ENCODE measurements at places on chromosomes 5 and 9. TPM values are rescaled to one million over a fixed set of nuclear protein-coding genes. Genes with fewer than 3 reads are reported as not detected.

Gene SLC36A3
- total RNA-seq, result not detected

DNA sequence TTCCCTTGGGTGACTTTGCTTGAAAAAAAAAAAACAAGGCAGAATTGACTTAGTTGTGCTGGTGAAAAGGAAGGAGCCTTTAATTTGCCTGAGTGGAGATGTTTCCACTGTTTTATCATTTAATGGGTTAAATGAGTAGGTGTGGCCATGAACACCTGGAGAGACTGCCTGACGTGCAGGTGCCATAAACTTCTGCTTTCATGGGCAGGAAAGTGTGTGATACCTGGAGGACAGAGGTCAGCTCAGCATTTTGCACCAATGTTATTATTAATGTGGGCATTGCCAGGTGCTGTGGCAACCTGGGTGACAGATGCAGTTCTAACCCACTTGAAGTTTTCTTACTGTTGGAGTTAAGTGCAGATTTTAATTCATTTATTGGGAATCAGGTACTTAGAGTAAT lies 145.4 kb downstream of the CD180 start:
- no peak for DNase-seq
- no peak overlapping the region for H3K27ac ChIP-seq
- H3K4me3 ChIP-seq, result no peak overlapping the region
- H3K4me1 ChIP-seq, result peaks cover 25% of the 10 kb centered on the region

DNA sequence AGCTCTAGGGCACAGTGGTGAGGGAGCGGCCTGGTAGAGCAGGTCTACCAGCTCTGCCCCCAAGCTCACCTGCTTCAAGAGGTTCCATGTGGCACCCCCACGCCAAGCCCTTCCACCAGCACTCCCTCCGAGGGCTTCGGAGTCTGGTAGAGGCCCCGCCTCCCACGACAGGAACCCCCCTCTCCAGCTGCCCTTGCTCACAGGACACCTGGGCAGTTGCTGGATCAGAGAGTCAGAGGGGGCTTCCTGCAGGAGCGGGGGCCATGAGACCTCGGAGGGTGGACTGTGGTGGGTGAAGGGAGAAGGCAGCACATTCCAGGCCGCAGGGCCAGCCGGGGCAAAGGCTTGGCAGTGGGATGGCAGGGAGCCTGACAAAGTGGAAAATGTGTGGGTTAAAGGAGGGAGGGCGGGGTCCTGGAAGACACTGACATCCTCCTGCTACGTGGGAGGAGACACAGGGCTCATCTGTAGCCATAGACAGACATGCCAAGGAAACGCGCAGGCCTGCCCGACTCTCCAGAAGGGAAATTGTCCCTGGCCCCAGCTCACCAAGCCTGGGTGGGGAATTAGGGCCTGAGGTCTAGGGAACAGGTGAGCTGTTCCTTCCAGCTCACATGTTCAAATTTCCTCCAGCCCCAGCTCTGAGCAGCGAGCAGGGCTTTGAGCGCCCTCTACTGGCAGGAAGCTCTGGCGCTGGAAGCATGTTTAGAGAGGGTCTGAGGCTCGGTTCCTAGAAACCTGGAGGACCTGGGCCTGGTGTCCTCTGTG lies 74.2 kb downstream of the NTNG2 start:
- H3K36me3 ChIP-seq, result no peaks in the 10 kb centered on the region
- peaks cover 22% of the 10 kb centered on the region for H3K27me3 ChIP-seq
- no peak for DNase-seq
- H3K27ac ChIP-seq, result no peak overlapping the region

GRCh38 chr9:22238809-22239684 lies 207.6 kb upstream of the DMRTA1 start:
- H3K27me3 ChIP-seq, result no peaks in the 10 kb centered on the region
- no peak overlapping the region for H3K4me3 ChIP-seq
- H3K4me1 ChIP-seq, result no peaks in the 10 kb centered on the region
- no peak overlapping the region for H3K27ac ChIP-seq
- no peak for DNase-seq
- H3K36me3 ChIP-seq, result no peaks in the 10 kb centered on the region

GRCh38 chr5:173458828-173459609 lies 130.8 kb upstream of the STC2 start:
- H3K36me3 ChIP-seq, result no peaks in the 10 kb centered on the region
- no peak for DNase-seq
- no peaks in the 10 kb centered on the region for H3K27me3 ChIP-seq

- no peaks in the 10 kb centered on the region for H3K36me3 ChIP-seq
- peaks cover 15% of the 10 kb centered on the region for H3K4me1 ChIP-seq
- H3K27ac ChIP-seq, result no peak overlapping the region
- H3K27me3 ChIP-seq, result no peaks in the 10 kb centered on the region
Measured at GRCh38 chr5:141711687-141712086, 29.7 kb upstream of the ARAP3 start.

DNA sequence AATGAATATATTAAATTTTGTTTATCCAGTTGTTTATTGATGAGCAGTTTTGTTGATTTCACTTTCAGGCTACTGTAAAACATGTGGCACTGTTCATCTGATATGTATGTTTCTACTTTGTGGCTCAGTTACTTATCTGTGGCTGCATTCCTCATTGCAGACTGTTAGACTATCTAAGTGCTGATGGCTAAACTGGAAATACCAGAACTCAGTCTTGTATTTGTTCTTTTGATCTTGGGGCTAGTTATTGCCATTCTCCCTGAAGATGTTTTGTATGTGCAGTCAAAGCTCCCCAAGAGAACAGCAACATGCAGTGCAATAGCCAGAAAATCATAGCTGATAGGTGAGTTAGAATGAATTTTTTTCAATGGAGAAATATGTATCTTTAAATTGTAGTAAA lies 162.2 kb downstream of the GADD45G start:
- no peak for DNase-seq
- H3K36me3 ChIP-seq, result no peaks in the 10 kb centered on the region
- H3K27ac ChIP-seq, result no peak overlapping the region
- H3K4me3 ChIP-seq, result no peak overlapping the region
- H3K4me1 ChIP-seq, result peaks cover 10% of the 10 kb centered on the region
